Anterior cingulate cortex (tissue), 58 donors: ENCODE measurements at places on chromosomes 2 and 18.

DNA sequence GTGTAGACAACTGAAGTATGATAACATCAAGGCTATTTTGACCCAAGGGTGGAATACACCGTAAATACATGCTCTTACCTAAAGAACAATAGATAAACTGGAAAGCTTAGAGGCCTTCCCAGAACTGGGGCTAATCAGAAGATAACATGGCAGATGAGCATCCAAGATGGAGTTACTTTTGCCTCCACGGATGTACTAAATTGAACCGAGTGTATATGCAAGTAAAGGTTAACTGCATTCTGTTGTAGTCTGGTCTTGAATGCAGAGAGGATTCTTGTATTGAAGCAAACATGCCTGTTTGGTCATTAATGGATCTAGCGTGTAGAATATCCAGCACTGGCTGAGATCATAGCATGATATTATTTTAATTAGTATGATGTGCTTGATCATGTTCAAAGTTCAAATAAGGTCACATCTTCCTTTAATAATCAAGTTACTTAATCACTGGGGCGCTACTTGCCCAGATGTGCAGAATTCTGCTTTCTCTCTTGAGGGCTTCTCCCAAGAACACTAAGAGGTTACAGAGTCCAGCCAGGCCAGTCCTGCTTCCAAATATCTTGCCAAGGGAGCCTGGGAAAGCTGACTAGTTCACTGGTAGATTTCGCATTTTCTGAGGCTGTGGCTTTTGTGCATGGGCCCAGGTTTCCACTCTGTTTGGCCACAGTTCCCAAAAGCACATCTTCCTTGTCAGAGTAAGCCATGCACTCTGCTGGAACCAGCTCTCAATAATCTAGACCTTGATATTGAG lies 37.5 kb upstream of the ACSL3 start:
- no peak for DNase-seq

DNA sequence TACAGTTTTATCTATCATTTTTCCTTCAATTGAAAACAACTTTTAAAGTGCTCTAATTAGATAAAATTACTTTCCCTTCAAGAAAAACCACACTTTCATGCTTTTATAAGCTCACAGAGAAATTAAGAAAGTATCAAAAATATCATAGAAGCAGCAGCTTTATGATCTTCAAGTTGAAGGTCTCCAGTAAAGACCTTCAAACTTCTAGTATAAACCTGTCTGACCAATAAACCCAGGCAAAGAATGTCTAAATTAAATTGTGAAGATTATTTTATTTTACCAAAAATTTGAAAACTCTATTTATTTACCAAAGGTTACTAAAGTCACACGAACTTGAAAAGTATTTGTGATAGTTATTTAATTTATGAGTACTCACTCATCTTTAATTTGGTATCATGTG lies 9.3 kb upstream of the SCTR start:
- no peak for DNase-seq

GRCh38 chr2:190569994-190570755 lies 35.7 kb upstream of the NEMP2 start:
- no peak for DNase-seq

- no peak for DNase-seq
Measured at GRCh38 chr18:55448420-55448819, 139.6 kb downstream of the TCF4 start.

DNA sequence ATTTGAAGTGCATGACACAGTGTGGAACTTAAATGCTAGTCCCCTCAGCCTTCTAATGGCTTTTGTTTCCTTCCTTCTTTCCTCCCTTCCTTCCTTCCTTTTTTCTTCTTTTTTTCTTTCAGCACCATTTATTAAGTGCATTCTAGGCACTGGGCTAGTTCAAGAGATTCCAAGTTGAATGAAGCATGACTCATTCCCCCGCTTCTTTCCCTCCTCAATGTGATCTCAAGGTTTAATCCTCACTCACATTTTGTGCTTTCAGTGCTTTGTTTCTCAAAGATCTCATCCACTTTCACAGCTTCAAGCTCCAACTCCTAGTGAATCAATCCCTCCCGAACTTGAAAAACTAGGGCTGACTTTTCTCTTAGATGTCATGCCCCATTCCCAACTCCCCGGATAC lies 90.1 kb downstream of the LBH start:
- no peak for DNase-seq

DNA sequence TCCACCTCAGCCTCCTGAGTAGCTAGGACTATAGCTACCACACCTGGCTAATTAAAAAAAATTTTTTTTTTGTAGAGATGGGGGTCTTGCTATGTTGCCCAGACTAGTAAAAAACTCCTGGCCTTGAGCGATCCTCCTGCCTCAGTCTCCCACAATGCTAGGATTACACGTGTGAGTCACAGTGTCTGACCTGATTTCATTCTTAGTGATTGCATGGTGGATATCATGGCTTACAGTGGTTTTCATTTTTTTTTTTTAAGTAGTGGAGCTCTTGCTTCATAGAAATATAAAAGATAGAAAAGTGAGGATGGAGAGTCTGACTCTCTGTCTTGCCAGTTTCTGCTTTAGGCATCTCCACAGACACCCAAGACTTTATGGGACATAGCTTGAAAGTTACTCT lies 83.6 kb downstream of the CDC42EP3 start:
- no peak for DNase-seq

DNA sequence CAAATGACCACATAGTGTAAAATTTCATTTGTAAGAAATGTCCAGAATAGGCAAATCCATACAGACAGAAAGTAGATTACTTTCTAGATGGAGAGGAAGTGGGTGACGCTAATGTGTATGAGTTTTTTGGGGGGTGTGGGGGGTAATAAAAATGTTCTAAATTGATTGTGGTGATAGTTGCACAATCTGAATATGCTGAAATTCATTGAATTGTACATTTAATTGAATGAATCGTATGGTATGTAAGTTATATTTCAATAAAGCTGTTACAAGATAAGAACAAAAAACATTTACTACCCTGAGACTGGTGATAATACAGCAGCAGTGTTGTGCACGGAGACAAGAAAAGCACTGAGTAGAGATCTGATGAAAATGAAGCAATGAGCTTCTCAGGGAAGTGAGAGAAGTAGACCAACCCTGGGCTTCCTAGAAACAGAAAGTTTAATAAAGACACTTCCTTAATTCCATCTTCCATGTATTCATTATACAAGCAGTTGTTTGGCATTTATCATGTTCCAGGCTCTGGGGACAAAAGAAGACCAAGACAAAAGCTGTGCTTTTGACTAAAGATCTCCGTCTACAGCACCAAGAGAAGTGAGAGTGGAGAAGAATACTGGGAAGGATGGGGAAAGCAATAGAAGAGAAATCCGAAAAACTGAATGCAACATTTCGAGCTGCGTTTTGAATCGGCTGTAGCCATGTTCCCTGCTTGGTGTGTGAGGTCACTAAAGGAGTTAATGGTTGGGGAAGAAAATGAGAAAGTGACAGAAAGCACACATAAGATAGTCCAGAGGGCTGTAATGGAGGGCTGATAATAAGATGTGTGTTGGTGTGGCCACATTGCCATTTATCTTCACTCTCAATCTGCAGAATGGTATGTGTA lies 1.8 kb upstream of the PDE11A start:
- DNase-seq = no peak

DNA sequence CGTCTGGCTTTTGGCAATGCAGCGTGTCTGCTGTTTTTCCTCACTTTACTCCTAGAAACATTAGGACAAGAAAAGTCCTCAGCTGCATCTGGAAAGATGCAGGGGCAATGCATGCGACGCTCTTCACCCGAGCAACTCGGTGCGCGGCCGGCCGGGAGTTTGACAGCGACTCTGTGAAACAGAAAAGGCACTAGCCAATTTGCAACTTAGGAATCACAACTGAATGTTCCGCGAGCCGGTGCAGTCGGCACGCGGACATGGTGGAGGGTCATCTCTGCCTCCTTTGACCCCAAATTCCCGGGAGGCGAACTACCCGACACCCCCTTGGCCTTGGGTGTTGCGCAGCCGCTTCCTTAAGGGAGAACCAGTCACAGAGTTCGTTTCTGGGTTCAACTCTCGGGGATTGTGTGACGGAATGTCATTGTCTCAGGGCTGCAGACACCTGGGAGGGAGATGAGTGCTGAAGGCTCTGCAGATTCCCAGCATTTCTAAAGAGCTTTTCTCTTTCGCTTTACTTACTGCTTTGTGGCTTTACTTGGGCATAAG lies 9.8 kb downstream of the NR4A2 start:
- no peak for DNase-seq

DNA sequence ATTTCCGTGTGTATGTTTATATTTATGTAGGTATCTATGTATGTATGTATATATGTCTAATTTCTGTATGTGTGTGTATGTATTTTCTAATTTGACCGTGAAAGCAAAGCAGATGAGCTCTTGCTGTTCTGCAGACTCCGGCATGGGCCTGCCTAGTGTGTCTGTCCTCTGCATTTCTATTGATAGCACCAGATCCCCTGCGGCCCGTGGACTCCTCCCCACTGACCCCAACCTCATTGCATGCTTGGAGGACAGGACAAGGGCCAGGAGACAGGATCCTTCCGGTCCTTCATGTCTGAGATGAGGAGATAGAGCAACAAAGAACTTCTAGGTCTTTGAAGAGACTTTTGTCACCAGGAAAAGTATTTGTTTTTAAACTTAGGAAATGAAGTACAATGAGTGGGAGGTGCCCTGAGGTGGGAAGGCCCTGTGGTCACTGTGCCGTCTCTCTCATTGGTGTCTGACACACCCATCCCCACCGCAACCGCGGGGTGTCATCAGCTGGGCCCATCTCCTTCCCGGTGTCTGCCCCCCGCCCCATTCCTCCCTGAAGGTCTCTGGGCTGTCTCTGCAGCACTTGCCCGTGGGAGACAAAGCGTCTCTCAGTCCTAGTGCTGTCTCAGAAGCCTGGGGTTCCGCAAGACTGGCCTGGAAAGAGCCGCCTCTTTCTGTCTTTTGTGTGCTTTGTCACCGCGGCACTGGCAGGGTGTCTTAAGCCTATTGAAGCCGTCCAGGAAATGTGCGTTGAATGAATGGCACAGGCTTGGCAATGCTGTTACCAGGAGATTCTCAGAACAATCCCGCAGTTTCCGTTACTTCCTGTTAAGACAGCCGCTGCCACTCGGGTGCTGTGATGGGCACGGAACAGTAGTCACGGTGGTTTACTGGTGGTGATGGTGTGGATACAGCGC lies 216.4 kb downstream of the AGAP1 start:
- peak; percentile 47 for DNase-seq

GRCh38 chr2:187614756-187615155 lies 60.5 kb upstream of the TFPI start:
- DNase-seq = no peak

DNA sequence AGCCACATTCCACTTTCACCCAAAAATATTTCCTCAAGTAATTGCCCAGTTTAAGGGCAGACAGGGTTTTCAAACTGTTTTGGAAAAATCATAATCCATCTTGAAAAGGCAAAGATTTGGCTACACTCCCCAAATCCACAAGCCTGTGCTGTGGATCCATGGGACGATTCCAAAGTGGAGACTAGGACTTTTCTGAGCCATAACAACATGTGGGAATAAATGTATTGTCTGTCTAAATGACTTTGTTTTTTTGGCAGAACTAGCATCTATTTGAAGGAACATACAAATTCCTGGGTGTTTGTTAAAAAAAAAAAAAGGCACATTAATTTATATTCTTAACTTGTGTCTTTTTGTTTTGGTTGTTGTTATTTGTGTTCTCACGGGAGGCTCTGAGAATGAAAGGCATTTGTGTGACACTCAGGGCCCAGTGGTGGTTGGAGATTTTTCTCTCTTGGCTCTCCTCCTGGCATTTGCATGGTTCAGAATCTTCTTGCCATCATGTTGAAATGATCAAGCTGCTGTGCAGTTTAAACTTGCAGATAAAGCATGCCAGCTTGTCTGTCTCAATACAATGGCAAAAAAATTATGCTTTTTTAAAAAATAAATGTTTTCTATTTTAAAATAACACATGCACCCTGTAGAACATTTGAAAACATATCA lies 277.4 kb downstream of the EN1 start:
- no peak for DNase-seq

DNA sequence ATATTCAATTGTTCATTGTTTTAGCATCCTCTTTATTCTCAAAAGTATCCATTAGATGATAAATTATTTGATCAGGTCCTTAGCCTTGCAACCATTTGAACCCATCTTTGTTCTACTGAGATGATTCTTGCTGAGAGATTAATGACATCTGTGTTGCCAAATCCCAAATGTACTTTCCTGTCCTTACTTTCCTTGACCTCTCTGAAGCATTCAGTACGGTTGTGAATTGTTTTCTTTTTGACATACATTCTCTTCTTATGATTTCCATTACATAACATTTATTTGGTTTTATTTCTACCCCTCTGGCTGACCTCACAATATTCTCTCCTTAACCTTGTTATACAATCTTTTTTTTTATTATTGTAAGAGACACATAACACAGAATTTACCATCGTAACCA lies 1058.6 kb upstream of the CNTNAP5 start:
- DNase-seq = no peak

DNA sequence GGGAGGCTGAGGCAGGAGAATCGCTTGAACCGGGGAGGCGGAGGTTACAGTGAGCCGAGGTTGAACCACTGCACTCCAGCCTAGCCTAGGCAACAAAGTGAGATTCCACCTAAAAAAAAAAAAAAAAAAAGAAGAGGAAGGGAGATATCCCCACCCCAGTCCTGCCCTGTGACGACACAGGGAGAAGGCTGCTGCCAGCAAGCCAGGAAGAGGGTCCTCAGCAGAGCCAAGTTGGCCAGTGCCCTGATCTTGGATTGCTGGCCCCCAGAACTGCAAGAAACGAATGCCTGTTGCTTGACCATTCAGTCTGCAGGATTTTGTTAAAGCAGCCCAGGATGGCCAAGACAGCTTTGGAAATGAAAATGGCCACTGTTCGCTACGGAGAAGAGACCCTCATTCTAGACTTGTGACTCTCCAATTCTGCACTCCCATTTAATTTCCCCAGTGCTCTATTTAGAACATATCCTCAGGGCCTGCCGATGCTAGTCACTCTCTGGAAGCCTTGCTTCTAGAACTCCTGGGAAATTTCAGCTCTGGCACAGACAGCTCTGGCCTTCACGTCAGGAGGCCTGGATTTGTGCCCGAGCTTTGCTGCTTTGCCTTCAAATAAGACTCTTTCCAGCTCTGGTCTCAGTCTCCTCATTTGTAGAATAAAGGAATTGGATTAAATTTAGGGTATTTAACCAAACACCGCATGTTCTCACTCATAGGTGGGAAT lies 15.7 kb upstream of the AMMECR1L start:
- DNase-seq = peak; percentile 59

GRCh38 chr2:128492966-128493811 lies 174.5 kb upstream of the HS6ST1 start:
- no peak for DNase-seq

DNA sequence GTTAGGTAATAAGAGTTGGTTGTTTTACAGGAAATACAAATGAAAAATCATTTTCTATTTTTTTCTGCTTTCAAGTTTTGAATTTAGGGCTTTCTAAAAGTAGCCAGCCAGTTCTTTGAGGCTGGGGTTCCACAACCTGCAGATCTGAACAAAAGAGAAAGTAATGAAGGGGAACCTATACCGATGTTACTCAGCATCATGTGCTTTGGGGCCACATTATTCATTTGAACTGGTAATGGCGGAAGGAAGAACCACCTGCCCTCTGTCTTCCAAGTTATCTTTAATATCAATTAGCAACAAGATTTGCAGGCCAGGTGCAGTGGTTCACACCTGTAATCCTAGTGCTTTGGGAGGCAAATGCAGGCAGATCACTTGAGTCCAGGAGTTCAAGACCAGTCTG lies 12.9 kb upstream of the MRO start:
- no peak for DNase-seq
